LHCN-M2 (cell line): ENCODE measurements at places on chromosomes 11 and 22. TPM values are rescaled to one million over a fixed set of nuclear protein-coding genes. Genes with fewer than 3 reads are reported as not detected.

GPR83 gene
- total RNA-seq: not detected in 2 replicates

DRD2 gene
- total RNA-seq: 3.3 and 5.7 TPM in 2 replicates

TUBA8 gene
- 0.26 and 0.46 TPM in 2 replicates for total RNA-seq

- no peak for DNase-seq
These were observed 27.0 kb downstream of the KCNJ1 start for GRCh38 chr11:128840137-128840536.

GRCh38 chr11:133949129-133949528 lies 7.6 kb downstream of the IGSF9B start:
- DNase-seq: no peak

CRYBB1 gene
- total RNA-seq: not detected in 2 replicates

CHRNA10 gene
- 0.51 and 0.98 TPM in 2 replicates for total RNA-seq

DNA sequence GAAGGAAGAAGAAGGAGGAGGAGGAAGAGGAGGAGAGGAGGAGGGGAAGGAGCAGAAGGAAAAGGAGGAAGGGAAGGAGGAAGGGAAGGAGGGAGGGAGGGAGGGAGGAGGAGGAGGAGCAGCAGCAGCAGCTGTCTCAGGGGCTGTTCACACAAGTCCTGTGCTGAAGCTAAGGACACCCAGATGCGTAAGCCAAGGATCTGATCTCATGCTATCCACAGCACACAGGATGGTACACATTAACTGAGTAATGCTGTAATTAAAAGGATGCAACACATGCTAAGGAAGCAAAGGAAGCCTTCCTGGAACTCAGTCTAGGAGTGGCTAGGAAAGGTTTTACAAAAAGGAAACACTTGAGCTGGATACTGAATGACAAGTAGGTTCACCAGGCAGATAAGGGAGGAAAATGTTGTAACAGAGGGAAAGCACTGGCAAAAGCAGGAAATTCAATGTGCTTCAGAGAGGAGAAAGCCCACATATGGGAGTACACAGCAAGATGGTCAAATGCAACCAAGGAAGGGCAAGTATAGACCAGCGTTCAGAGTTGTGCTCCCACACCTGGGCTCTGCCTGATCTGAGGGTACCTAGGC lies 32.0 kb downstream of the TRIM66 start:
- peak; percentile 71 for DNase-seq

GRCh38 chr11:76773921-76774361 lies 9.2 kb upstream of the TSKU start:
- no peak for DNase-seq

ME3 gene
- 17.3 and 22.1 TPM in 2 replicates for total RNA-seq
